ENCODE measurements at places on chromosomes 11 and 22.

GRCh38 chr11:68983801-68984200 is 3.0 kb upstream of the MRGPRD start:
- no peak for DNase-seq

GRCh38 chr22:30318799-30319419 is 7.8 kb downstream of the TBC1D10A start:
- DNase-seq, result no peak

DNA sequence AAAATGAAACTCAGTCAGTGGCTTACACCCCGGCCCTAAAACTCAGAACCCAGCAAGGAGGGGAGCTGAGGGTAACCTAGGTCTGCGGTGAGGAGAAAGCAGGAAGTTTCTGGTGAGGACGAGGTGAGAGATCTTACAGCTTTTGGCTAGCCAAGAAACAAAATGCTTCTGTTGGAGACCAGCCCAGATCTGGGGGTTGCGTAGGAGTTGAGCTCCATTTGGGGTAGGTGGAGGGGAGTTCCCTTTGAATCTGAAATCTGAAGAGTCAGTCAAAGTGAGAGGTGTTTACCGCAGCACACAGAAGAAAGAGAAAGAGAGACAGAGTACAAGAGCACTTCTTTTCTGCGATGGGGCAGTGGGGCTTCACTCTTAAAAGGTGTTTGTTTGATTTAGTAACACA is 29.6 kb downstream of the EHF start:
- peak; percentile 75 for DNase-seq

GRCh38 chr11:107973641-107974040 is 35.1 kb upstream of the CUL5 start:
- no peak for DNase-seq

- DNase-seq, result no peak
Observed at GRCh38 chr11:74493791-74494630, 487 bp upstream of the LIPT2 start.

- DNase-seq, result no peak
Observed at GRCh38 chr22:43299736-43300135, 43.4 kb downstream of the SCUBE1 start.

DNA sequence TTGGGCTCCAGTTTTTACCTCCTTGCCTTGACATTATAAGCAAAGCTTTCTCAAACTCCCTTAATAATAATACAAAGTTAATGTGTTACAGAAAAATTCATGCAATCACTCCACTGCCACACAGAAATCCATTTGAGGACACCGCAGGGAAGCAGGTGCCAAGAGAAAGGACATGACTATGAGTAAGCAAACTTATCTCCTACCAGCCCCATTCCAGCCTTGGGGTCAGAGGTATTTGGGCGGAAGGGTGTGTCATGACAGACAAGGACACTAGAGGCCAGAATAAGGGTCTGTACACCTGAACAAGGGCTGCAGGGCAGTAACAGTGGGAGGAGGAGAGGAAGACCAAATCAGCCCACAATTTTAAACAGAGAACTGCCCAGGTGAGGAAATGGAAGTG is 5.9 kb downstream of the GNG3 start:
- DNase-seq, result no peak

GRCh38 chr11:119403021-119403420 is 20.0 kb downstream of the THY1 start:
- DNase-seq, result no peak

GRCh38 chr22:49608228-49608627 is 219.4 kb downstream of the BRD1 start:
- no peak for DNase-seq

DNA sequence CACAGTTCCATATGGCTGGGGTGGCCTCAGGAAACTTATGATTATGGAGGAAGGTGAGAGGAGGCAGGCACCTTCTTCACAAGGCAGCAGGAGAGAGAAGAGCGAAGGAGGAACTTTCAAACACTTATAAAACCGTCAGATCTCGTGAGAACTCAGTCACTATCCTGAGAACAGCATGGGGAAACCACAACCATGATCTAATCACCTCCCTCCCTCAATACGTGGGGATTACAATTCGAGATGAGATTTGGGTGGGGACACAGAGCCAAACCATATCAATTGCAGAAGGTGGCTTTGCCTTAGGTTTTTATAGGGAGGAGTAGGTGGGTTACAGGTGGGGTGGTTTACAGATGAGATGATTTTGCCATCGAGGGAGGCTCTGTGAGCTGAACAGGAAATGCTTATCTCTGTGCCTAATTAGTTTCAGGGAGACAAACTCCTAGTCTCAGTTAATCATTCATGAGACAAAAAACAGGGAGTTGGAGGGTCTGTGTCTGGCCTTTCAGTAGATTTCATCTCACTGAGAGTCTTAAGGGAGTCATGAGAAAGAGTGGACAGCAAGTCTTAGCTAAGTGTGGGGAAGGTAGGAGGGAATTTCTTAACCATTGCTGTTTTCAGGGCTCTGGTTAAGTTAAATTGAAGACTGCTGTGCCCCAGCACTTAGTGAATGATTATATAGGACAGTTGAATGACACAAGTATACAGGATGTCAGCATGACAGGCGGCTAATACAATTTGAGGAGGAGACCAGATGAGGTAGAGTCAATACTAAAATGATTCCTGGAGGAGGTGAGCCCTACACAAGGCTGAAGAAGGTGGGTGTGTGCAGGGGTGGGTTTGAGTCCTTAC is 47.7 kb downstream of the CWC15 start:
- DNase-seq, result no peak

GRCh38 chr22:38767313-38767712 is 11.5 kb upstream of the SUN2 start:
- DNase-seq, result no peak

DNA sequence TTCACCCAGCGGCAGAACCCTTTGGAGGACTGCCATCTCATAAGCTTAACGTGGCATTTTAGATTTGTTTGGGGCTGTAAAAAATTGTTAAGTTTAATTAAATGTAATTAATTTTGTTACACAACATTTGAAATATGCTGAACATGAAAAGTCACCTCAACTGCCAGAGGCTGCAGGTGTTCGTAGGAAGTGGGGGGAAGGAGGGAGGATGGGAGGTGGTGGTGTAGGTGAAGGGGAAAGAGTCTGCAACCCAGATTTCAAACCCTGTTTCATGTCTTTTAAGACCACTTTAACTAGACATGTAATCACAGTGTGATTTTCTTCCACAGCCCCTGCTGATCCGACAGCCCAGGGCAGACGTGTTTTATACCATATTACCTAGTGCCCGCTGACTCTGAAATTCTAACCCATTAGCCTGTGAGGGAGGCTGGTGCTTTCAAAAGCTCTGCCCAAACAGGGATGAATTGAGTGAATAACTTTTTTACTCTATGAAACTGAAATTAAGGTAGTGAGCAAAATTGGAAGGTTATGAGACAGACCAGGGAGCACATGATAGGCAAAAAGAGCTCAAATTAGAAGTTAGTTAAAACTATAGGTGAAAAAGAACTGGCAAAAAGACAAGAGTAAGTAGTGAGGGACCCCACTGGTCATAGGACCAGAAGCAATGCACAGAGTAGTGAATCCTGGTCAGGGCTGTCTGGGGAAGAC is 279.8 kb downstream of the DDX10 start:
- no peak for DNase-seq

- DNase-seq, result no peak
Observed at GRCh38 chr11:47861728-47862127, 13.6 kb upstream of the NUP160 start.

DNA sequence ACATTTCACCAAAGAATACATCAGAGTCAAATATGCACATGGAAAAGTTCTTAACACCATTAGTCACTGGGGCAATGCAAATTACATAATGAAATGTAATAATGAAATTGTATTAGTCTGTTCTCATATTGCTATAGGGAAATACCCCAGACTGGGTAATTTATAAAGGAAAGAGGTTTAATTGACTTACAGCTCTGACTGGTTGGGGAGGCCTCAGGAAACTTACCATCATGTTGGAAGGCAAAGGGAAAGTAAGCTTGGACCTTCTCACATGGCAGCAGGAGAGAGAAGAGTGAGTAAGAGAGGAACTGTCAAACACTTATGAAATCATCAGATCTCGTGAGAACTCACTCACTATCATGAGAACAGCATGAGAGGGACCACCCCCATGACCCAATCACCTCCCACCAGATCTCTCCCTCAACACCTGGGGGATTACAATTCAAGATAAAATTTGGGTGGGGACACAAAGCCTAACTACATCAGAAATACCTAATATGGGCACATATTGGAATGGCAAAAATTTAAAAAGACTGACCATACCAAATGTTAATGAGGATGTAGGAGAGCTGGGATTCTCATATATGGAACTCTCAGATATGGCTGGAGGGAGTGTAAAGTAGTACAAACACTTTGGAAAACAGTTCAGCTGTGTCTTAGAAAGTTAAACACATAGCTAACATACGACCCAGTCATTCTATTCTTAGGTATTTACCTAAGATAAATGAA is 65.1 kb upstream of the CD44 start:
- no peak for DNase-seq

DNA sequence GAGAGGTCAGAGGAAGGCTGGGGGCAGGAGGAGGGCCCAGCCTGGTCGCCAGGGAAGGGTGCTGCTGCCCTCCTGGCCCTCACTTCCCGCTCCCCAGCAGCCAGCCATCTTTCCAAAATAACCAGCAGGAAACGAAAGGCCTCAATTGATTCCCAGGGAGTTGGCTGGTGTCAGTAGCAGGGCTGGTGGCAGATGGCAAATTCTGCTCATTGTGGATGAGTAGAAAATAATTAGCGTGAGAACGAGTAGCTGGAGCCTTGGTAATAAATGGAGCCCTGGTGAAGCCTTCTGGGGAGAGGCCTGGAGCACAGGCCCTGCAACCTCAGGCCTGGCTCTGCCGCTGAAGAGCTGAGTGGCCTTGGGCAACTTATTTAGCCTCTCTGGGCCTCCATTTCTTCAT is 31.3 kb downstream of the DAGLA start:
- no peak for DNase-seq

DNA sequence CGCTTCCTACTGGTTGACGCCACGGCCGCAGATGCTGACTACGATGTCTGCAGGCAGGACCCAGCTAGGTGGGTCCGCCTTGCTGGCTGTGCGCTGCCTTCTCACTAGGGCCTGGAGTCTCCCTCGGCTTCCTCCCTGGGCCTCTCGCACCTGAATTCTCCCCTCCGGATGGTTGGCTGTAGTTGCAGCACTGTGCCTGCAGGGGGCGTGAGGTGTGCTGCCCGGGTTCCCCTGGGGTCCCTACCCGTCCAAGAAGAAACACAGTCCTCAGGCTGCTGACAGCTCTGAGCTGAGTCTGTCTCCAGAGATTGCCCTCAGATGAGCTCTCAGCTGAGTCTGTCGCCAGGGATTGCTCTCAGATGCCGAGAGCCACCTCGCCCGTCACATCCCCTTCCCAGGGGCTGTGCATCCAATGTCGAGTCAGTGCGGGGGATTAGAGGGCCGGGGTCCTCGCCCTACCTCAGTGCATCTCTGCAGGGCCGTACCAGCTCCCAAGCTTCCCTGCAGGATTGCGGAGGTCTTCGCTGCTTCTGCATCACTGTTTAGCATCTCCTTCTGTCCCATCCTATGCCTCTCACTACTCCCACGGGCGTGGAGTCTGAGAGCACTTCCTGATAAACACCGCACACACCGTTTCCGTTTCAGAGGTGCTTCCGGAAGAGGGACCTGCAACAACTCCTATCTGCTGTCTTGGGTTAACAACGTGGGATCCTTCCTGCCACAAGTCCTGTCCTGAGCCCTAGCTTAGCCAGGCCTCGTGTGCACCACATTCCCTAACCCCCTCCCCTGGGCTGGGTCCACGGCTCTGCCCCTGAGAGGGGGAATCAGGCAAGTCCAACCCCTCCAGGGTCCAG is 196.9 kb downstream of the CSNK2A3 start:
- DNase-seq, result no peak

DNA sequence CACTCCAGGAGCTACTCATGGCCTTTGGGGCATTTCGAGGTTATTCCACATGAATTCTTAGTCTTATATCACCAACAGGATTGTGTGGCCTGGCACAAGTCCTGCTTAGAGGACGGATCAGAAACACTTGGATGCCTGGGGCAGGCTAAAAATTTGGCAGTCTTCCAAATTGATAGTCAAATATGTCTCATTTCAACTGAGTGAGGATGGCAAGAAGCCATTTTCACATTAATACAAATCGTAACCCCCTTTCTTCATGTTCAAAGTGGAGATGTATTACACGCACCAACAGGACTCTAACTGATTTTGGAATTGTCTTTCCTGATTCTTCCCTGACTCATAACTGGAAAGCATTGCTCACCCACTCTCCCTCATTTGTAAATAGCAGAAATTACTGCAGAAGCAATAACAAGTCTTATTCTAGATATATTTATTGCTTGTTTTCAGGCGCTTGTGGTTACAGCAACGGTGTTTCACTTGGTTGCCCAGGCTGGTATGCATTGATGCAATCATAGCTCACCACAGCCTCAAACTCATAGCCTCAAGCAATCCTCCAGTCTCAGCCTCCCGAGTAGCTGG is 10.3 kb upstream of the CCDC86 start:
- DNase-seq, result no peak

DNA sequence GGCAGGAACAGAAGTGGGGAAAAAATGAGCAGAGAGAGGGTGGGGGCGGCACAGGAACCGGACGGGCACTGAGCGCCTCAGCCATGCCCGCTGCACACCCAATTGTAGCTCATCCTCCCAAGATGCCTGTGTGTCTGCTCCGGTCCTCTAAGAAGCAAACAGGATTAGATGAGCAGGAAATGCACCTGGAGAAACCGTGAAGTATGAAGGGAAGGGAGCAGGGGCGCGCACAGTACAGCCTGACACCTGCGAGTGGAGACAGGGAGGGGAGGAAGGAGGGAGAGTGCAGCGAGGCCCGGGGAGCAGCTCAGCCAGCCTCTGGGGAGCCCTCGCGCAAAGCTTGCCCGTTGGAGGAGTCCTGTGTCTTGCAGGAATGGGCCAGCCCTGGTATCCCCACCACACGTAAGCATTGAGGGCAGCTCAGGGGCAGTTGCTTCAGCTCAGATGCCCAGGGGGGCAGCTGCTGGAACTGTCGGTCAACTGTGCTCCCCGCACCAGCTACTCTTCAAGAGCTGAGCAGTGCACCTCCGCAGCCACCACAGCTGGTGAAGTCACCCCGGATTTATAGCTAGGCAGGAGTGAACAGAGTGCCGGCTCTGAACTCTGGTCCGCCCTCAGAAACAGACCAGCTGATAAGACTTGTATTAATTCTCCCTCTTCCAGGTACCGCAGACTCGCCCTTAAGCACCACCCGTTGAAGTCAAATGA is 7.0 kb downstream of the DNAJB13 start:
- no peak for DNase-seq

DNA sequence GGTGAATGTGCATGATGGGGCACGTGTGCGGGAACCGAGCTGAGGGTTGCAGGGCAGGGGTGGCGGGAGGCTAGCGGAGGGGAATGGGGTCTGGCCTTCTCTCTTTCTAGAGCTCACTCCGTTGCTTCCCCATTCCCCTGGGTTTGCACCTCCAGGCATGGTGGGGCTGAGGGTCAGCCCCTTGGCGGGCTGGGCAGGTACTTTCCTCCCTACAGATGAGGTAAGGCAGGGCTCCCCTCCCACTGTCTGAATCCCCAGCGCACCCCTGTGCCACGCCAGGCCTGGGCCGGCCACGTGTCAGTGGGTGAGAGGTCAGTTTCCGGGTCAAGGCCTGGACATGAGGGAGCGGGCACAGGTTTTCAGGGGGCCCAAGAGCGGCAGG is 8.9 kb downstream of the SUSD2 start:
- DNase-seq, result no peak

GRCh38 chr11:28822576-28822975 is 714.4 kb downstream of the METTL15 start:
- no peak for DNase-seq

- DNase-seq, result no peak
Observed at GRCh38 chr11:88779577-88779976, 286.2 kb downstream of the GRM5 start.
